ENCODE measurements at places on chromosomes 13 and 19. TPM values are rescaled to one million over a fixed set of nuclear protein-coding genes. Genes with fewer than 3 reads are reported as not detected.

GRCh38 chr13:67390462-67391086, 160.4 kb upstream of the PCDH9 start:
- no peaks in the 10 kb centered on the region for H3K4me1 ChIP-seq
- no peaks in the 10 kb centered on the region for H3K27me3 ChIP-seq
- no peak overlapping the region for H3K27ac ChIP-seq
- no peaks in the 10 kb centered on the region for H3K36me3 ChIP-seq
- DNase-seq: no peak

GRCh38 chr19:53871454-53871853, 3.8 kb downstream of the MYADM start:
- no peak for DNase-seq
- H3K27me3 ChIP-seq: no peaks in the 10 kb centered on the region
- H3K4me3 ChIP-seq: peak overlapping the region; percentile 99
- peak overlapping the region; percentile 98 for H3K27ac ChIP-seq

DNA sequence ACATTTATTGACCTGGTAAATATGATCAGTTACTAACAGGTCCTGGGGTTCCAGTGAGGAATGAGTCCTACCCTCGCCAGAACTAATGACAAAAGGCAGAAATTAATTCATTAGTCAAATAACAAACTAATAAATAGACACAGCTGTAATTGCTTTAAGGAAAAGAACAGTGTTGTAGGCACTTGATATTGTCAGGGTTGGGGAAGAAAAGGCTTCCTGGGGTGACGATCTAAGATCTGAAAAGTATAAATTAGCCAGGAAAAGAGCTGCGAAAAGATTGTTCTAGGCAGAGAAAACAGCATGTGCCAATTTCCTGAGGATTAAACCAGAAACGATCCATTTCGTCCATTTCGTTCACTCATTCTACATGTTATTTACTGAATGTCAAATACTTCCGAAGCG, 670 bp upstream of the CHAF1A start:
- peaks cover 7% of the 10 kb centered on the region for H3K36me3 ChIP-seq
- H3K27me3 ChIP-seq: no peaks in the 10 kb centered on the region
- peaks cover 52% of the 10 kb centered on the region for H3K4me1 ChIP-seq
- no peak for DNase-seq

DNA sequence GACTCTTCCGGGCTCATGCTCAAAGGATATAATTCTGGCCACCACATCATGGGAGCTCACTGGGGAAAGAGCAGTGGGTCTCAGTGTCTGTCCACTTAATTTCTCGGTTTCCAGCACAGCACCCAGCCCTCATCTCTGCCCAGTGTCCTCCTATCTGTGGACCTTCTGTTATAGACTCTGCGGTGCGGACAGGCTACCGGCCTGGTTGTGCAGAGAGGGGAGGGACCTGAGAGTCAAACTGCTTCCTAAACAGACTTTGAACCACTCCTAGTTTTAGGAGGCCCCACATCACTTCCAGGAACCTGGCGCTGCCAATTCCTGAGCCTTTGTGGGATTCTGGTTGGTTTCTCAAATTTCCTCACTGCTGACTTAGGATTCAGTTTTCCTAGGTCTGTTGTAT, 59.8 kb upstream of the MED4 start:
- H3K4me3 ChIP-seq: no peak overlapping the region
- H3K4me1 ChIP-seq: no peaks in the 10 kb centered on the region

Gene ELOF1
- 32.9 TPM for total RNA-seq

Gene FARSA
- total RNA-seq: 49.2 TPM

Gene SLC25A42
- total RNA-seq: 11.8 TPM

Gene MAB21L1
- total RNA-seq: 0.83 TPM
